Ureter (tissue), 1 donor: ENCODE measurements at places on chromosomes 6 and 20.

DNA sequence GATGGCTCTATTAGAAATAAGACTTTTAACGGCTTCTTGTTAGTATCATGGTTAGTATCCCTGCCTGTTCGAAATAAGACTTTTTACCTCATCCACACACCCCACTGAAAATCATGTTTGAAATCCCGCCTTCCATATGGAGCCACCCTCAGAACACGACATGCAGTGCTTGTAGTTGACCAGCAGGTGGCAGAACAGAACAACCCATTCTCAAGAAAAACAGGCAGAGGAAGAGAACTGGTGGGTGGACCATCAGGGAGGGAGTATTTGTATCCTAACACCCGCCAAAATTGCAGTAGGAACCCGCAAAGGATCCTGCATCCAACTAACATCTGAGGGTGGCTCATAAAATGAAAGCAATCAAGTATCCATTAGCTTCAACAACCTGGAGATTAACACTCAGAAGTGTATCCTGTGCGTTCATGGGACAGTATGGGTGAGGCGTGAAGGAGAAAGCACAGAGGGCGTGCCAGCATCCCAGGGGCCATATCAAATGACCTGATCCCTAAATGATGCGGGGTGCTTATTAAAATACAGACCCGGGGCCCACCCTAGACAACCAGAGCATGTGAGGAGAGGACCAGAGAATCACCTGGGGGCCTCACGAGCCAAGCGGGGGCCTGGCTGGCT, 89.6 kb upstream of the NHSL1 start:
- peak; percentile 54 for DNase-seq

DNA sequence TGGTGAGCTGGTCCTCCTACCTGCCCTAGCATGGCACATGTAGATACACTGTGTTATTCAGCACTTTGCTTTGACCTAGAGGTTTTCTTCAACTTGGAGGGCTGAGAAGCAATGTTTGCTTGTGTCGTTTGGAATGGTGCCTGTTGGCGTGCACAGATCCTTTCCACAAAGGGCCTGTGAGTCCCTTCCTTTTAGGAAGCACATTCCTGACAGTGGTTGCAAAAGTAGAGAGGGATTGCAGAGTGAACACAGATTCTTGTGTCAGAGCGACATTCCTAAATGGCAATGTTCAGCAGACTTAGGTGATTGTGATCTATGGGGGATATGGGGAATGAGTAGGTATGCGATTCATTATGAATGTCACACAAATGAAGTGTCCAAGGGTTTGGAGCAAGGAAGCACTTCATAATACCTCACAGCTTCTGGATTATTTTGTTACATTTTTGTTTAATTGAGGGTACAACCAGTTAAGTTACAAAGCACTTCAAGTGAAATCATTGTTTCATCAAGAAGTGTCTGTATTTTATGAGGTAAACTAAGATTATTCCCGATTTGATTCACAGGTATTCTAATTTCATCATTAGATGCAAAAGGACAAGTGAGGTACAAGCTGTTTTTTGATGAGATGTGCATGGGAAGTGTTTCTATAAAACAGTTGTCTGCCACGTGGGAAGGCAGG, 713 bp upstream of the RNF144B start:
- no peak for DNase-seq

DNA sequence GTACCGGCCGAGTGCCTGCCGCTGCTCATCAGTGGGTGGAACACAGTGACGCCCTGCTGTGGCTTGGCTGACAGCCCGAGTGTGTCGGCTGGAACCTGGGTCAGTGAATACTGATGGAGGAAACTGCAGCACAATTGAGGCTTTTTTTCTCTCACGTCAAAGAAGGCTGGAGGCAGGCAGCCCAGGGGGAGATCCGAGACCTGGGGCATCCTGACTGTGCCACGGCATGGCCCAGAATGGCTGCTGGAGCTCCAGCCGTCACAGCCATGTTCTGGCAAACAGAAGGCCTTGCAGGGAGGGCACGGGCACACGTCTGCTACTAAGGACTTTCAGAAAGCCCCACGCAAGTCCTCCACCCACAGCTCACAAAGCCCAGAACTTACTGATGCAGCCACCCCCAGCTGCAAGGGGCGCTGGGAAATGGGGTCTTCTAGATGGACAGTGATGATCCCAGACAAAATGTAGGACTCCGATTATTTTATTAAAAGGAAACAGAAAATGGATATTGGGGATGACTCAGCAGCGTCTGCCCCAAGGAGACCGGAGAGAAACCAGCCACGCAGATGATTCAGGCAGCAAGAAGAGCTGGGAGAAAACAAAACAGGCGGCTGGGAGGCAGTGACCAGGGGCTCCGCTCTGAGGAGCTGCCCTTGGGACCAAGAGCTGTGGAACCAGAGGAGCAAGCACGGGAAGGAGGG, 140.0 kb downstream of the TAF4 start:
- DNase-seq, result no peak

DNA sequence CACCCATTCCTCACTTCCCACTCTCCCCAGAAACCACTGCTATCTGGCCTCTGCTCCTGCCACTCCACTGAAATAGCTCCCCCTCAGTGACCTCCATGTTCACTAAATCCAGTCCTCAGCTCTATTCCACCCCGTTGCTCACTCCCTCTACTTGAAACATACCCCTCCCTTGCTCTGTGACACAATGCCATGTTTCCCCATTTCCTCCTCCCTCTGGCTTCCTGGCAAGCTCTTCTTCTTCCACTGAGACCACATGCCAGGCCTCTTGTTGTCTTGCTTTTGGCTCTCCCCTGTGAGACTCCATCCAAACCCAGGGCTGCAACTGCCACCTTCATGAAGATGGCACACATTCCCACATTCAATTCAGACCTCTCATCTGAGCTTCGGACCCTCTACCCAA, 13.9 kb downstream of the TMEM151B start:
- DNase-seq, result no peak

DNA sequence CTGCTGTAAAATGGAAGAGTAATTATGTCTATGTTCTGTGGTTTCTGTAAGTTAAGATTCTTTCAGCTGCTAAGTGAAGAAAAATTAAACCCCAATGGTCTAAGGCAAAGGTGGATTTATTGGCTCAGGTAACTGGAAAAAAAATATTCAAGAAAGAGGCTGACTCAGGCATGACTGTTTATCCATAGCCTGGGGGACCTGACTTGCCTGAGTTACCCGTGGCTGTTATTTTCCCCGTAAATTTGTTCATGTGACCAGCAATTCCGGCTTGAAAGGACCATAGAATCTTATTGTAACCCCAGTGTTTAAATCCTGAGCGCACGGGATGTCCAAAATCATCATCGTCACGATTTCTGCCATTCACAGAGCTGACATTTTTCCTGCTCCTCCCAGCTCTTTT, 32.3 kb upstream of the SULF2 start:
- DNase-seq, result no peak

GRCh38 chr6:87151781-87152525, 3.4 kb upstream of the ZNF292 start:
- peak; percentile 71 for DNase-seq

DNA sequence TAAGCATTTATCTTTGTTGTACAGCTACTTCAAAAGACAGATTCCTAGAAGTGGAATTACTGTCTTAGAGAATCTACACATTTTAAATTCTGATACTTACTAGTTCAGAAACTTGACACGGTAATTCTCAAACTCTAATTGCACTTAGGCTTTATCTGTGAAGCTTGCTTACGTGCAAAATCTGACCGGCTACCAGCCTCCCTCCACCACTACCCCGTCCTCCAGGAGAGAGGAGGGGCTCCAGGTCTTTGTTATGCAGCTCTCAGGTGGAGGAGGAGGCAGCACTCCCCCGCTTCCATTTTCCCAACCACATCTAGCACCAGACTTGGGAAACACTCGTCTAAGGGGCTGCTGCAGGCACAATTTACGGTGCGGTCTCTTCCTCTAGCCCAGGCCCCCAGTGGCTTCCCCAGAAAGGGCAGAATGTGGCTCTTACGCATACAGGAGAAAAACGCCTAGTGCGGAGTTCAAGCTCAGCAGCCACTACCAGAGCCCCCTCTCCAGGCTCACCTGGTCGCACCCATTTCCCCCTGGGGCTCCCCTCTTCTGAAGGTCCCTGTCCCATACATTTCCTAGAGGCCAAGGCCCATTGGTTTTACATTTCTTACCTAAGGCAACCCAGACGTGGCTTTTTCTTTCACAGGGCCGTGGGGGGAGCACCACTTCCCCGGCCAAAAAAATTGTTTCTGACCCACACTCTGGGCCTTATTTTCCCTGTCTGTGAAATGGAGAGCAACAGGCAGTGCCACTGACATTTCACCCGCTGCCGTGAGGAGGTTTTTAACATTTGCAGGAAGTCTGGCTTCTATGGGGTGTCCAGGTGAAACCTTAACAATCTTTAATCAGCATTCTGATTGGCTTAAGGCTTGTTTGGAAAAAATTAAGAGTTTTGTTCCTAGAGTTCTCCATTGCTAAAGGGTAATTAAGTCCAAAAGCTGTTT, 1.6 kb upstream of the TGIF2 start:
- no peak for DNase-seq

DNA sequence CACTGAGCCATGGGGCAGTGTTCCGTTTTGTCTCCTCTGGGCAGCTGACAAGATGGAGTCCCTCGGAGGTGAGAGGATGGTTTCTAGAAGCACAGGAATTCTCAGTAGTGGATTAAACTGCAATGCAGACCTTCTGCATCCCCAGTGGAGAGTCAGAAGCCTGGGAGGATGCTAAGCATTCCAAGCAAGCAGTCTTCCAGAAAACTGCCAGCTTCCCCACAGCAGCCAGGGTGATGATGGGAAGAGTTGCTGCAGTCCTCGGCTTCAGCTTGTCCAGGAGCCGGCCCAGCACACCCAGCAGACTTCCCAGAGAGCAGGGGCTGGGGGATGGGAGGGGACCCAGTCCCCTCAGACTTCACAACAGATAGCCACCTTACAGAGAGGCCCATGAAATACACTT, 163.6 kb downstream of the LY86 start:
- DNase-seq, result no peak

DNA sequence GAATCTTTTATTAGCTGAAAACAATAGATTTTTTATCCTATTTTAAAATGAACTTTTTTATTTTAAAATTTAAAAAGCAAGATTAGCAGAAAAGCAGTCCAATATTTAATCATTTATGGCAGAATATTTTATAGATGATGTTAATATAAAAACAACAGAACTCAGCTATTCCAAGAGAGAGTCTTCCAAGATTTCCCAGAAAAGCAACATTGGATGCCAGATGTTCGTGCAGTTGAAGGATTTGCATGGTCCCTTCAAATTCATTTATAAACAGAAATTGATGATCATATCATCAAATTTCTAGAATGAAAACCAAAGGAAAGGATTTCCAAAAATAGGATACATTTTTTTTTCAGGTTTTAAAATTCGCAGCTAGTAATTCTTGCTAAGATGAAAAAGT, 25.4 kb upstream of the CNKSR3 start:
- DNase-seq, result no peak

DNA sequence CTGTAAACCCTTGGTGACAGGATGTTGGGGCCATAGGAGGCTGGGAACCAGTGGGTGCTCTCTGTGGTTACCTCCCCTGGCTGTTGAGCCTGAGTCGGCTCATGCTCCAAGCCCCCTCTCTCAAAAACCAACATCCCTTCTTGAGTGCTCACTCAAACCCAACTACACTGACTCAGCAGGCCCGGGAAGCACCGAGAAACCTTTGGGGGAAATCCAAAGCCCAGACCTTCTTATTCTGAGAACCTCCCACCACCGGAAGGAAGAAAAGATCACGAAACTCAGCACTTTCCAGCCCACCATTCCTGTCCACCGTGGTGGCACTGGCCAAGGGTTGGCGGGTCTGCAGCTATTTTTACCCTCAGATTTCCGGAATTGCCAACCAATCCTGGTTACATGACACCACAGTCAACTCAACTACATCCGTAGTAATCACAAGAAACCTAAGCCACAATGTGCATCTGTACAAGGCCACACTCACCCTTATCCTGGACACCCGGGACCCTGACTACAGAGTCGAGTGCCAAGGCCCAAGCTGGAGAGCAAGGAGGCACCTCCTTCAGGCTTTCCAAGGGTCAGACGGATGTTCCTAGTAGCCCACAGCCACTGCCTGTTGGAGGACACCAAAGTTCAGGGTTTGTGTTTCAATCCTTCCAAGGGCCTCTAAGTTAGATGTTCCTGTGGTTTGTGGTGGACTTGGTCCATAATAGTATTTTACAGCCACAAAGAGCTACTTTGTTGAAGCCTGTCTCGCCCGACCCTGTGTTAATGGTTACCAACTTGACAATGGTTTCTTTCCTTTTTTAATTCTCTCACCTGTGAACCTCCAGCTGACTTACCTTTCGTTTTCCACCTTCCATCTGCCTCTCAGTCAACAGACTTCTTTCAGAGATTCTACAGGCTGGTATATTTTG, 317.0 kb downstream of the CDC5L start:
- no peak for DNase-seq
